ENCODE measurements at places on chromosomes 1 and 21. TPM values are rescaled to one million over a fixed set of nuclear protein-coding genes. Genes with fewer than 3 reads are reported as not detected.

DNA sequence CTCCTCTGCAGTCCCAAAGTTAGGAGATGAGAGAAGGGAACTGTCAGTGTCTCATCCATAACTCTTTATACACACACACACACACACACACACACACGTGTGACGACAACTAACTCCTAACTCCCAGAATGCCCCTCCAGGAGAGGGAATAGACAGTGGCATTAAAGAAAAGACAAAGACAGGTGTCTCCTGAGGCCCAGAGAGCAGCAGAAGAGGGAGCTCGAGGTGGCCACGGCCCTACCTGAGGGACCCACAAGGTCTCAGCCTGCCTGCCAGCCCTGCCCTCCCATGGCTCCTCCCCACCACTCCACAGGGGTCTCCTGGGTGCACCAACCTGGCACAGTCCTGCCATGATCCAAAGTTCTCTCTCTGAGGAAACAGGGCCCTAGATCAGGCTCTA is 1.6 kb upstream of the PHLDA3 start:
- DNase-seq = no peak

- no peak for DNase-seq
Measured at GRCh38 chr1:67463298-67463955, 33.2 kb upstream of the SERBP1 start.

The C8B gene
- not detected for total RNA-seq

DNA sequence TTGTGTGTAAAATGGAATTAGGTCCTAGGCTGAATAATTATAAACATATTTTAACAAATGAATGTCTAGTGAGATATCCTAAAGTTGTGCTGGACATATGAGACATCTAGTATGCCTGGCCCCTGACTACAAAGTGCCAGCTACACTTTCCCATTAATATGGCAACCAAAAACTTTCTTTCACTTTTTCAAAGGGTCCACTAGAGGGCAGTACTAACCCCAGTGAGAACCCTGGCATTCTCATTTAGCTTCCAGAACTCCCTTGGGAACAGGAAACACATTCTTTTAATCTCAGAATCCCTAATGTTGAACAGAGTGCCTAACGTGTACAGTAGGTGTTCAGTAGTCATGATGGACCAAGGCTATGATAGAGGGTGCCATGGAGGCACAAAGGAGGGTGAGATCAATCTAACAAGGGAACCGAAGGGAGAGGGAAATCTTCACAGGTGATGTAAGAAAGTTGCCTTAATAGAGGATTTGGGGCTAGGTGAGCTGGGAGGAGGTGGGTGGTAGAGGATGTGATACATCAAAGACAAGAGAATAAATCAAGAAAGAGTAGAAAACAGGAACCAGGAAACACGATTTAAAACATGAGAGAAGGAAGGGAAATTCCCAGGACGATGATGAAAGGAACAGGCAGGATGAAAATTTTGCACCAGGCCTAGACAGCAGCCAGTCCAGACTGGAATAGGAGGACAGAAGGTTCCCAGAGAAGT is 41.6 kb downstream of the NSL1 start:
- DNase-seq = no peak

GRCh38 chr1:43683560-43683959 is 23.8 kb upstream of the ST3GAL3 start:
- DNase-seq = no peak

The TTC22 gene
- 0.36 TPM for total RNA-seq

- DNase-seq = no peak
Measured at GRCh38 chr1:115660151-115660550, 18.4 kb downstream of the VANGL1 start.

GRCh38 chr1:84693785-84694184 is 3.5 kb upstream of the SSX2IP start:
- DNase-seq = no peak

- DNase-seq = no peak
Measured at GRCh38 chr1:234476172-234476571, 2.8 kb downstream of the TARBP1 start.

- no peak for DNase-seq
Measured at GRCh38 chr1:65483993-65484754, 63.7 kb downstream of the LEPR start.

DNA sequence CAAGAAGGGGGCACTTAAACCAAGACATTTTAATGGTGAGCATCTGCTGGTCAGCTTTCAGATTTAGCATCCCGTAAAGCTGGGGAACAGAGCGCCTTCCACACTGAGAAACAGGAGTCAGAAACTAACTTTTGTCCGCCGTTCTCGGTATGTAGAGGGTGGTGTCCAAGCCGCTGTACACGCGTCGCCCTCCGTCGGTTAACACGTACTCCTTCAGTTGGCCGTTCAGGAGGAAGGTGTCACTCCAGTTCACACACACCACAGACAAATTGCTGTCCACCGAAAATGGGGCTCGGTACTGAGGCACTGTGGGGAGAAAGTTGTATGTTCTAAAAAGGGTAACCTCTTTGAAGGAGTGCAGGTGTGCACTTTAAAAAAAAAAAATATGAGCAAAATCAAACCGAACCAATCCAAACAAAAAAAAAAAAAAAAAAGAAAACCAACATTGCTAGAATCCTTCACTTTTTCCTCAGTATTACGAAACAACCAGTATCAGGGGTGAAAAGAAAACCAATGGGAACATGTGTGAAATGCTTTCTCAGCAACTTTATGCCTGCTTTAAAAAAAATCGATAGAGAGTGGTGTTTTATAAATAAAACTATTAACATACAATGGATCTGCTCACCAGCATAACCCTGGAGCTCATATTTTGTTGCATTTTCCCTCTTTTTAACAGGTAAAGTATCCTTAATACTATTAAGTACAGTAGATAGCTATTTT is 73.5 kb downstream of the KCTD3 start:
- no peak for DNase-seq

DNA sequence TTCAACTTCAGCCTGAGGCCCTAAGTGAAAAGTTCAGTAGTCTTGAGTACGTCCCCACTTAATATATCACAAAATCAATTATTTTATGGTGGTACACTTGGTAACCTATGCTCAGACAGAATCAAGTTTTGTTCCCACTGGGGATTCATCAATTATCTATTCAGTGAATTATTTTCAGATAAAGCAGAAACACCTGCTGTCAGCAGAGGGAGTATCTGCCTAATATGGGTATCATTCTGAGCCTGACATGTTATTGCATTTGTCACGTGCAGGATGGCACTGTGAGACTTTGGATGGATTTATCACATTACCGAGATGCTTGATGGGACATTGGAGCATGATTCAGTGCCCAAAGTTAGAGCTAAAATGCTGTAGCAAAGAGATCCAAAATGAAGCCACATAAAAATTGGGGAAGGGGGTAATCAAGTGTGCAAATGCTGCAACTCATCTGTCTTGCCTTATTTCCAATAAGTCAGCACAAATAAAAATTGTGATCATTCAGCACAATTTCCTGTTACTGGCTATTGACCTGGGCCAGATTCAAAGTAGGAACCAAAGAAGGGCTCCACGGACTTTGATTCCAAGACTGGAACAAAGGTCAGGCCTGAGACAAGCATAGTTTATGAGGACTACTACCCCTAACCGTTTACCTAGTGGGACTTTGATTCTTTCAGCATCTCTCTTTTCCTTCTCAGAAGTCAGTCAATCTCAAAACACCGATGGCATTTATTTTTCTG is 657.6 kb downstream of the LMO4 start:
- no peak for DNase-seq

DNA sequence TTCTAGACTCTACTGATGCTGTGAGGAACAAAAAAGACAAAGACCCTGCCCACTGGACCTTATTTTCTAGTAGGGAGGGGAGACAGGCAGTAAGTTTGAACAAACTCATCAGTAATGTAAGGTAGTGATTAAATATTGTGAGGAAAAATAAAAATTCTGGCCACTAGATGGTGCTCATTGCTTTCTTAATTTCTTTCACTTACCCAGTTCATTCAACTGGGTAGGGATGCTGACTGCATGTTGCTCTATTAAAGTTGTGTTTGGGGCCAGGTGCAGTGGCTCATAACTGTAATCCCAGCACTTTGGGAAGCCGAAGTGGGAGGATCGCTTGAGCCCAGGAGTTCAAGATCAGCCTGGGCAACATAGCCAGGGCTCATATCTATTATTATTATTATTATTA is 6.3 kb upstream of the KYAT3 start:
- no peak for DNase-seq

The ANXA9 gene
- total RNA-seq = 5.6 TPM

The KANK4 gene
- 69.9 TPM for total RNA-seq

The DVL1 gene
- total RNA-seq = 91.4 TPM

DNA sequence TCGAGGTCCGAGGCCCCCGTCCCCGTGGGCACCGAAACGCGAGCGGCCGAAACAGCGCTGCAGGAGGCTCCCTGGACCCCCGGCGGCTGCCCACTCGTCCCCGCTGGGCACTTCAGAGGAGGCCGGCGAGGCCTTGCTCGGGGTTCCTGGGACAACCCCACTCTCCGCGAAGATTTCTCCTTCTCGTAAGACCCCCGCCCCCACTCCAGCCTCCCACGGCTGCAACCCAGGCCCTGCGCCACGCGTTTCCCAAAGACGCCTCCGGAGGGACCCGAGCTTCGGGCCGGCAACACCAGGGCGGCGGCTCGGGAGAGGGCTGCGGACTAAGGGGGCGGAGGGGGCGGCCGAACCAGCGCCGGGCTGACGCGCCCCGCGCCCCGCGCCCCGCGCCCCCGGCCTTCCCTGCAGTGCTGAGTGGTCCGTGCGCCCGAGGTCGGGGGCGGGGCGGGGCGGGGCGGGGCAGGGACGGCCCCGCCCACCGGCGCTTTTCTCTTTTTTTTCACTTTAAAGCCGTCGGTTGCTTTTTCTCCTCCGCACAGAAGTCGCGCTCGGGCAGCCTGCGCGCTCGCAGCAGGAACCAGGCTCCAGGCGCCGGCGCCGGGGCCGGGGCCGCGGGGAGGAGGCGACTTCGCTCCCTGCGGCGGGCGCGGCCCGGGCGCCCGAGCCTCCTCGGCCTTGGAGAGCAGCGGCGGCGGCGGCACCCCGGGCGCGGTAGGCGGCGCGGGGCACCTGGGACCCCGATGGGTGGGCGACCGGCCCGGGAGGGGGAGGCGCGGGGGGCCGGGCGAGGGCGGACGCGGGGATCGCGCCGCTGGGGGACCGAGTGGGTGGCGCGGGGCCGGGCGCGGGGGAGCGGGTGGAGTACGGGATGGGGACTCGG is at the start of gene SPSB1:
Gene SPSB1, plus strand, starts transcription at position 534 of the 880 bp plus-strand sequence. CDS start 62,998 bp downstream, outside the sequence.
- DNase-seq = peak; percentile 86

DNA sequence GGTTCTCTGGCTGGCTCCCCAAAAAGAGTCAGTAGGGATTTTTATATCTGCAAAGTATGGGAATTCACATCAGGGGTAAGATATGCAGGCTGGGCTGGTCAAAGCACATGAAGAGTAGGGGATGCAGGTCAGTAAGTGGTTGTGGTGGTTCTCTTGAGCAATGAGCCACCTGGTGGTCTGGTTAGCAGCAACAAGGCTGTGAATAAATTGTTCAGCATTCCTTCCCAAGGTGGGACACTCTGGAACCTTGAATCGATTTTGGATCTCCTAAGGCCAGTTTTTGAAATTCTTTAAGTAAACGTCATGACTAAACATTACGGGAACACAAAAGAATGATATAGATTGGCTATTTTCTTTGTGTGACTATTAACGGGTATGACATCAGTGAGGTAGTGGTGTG is 563.0 kb upstream of the NEGR1 start:
- DNase-seq = no peak

The C1orf185 gene
- not detected for total RNA-seq

GRCh38 chr21:26423511-26423910 is 149.6 kb downstream of the CYYR1 start:
- DNase-seq = no peak

DNA sequence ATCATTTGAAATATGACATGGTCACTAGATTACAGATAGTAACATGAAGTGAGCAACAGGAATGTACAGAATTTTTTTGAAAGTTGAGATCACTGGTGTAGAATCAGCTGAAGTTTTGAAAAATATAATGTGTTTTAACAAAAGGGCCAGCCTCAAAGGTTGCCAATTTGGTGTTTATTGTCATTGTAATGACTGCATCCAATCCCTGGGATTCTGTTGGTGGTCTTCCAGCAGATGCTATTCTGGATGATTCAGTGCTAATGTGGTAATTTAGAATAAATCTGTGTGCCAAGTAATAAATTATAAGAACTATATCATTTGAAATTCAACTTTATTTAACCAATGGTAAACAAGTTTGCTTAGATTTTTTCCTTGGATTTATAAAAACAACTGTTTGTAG is 436.4 kb upstream of the PKN2 start:
- no peak for DNase-seq

DNA sequence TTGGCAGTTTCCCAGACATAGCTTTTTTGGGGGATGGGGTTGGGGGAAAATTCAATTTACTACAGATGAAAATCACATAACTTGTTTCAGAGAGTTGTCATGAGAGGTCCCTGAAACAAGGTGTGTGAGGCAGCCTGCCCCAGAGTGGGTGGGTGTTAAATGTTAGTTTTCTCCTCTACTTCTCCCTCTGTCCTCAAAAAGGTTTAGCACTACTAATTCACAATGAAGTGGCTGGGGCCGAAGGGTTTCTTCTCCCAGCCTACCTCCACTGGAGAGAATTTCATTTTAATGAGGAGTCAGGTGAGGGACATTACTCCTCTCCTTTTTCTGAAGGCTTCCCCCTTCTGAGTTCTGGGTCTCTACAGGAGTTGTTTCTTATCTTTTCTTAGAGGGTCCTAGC is 103.3 kb downstream of the C1orf94 start:
- no peak for DNase-seq

- no peak for DNase-seq
Measured at GRCh38 chr1:243596431-243597062, 253.5 kb downstream of the AKT3 start.

DNA sequence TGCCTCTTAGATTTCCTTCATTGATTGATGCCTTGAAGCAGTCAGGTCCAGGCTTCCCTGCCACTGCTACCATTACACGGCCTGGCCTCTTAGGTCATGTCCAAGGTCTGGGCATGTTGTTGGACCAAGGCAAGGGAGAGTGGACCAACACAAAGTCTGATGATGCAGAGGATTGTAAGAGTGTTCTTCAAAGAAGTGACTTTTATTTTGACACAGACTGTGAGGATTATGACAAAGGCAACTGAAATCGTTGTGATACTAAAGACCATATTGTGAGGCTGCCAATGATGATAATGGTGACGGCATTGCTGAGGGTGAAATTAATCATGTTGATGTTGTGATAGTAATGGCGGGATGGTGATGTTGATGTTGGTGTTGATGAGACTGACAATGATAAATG is 149.5 kb downstream of the GRIK3 start:
- peak; percentile 7 for DNase-seq

The LDLRAD1 gene
- not detected for total RNA-seq

The C1orf94 gene
- not detected for total RNA-seq

The CFAP107 gene
- not detected for total RNA-seq

- DNase-seq = no peak
Measured at GRCh38 chr1:40036574-40036973, 4.0 kb upstream of the CAP1 start.

The TNFRSF1B gene
- 90.9 TPM for total RNA-seq

GRCh38 chr1:183152180-183152579 is 33.9 kb upstream of the LAMC2 start:
- no peak for DNase-seq
